Transverse colon (tissue), 4 donors: ENCODE measurements at places on chromosomes 12 and 14. TPM values are rescaled to one million over a fixed set of nuclear protein-coding genes. Genes with fewer than 3 reads are reported as not detected.
A peak's percentile ranks its signal among the peaks of the same experiment; 100 is the strongest.

The FGF6 gene
- not detected for total RNA-seq

- no peak for DNase-seq
Measured at GRCh38 chr14:86364634-86365033, 834.7 kb downstream of the FLRT2 start.

The UNC119B gene
- 18.3 TPM for total RNA-seq

DNA sequence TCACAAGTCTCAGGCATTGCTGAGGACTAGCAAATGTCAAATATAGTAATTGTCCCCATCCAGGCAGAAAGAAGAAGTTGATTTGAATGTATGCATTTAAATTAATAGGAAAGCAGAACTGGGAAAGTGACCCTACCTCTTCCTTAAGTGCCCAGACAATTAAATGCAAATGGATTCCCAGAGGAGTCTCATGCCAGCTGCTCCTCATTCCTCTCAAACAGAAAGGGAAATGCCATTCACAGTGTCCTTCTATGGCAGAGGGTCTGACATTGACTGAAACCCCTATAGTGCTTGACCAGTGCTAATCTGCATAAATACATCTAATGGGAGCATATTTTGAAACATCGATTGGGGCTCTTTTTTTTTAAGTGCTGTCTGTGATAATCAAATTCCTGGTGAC is 292.4 kb upstream of the SEL1L start:
- DNase-seq = no peak

The KRT6A gene
- not detected for total RNA-seq

The ZBTB1 gene
- 51.4 TPM for total RNA-seq

DNA sequence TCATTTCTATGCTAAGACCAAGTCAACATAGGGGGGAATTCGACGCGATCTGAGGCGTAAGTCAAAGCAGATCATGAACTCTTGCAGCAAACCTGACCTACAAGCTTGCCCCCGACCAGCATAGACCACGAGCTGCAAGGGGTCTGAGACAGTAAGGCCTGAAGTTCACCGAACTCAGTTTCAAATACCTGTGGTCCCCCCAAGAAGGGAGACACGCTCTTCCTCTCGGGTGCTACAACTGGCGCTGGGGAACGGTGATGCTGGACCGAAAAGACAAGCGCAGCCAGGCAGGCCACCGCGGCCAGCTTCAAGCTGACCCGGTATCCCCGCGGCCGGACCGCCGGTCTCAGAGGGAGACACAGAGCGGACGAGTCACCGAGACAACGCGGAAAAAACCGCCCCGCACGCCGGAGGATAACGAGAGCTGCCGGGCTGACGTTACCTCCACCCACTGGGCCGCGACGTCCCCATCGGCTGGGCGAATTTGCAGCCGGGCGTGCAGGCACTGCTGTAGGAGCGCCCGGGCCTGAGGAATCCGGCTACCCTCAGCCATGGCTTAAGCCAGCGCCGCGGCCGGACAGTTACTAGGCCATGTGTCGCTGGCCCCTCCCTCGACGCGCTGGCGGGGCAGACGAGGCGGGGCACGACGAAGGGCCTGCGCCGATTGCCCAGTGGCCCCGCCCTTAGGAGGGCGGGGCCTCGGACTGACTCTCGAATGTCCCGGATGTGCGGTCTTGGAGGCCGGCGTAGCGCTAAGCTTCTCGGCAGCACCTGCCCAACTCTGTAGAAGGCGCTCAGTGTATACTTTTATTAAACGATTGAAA is at the start of gene DTD2:
Gene DTD2, minus strand, starts transcription at position 666 of the 824 bp plus-strand sequence. Its CDS starts 113 bp downstream, at position 553.
- peak; percentile 96 for DNase-seq

DNA sequence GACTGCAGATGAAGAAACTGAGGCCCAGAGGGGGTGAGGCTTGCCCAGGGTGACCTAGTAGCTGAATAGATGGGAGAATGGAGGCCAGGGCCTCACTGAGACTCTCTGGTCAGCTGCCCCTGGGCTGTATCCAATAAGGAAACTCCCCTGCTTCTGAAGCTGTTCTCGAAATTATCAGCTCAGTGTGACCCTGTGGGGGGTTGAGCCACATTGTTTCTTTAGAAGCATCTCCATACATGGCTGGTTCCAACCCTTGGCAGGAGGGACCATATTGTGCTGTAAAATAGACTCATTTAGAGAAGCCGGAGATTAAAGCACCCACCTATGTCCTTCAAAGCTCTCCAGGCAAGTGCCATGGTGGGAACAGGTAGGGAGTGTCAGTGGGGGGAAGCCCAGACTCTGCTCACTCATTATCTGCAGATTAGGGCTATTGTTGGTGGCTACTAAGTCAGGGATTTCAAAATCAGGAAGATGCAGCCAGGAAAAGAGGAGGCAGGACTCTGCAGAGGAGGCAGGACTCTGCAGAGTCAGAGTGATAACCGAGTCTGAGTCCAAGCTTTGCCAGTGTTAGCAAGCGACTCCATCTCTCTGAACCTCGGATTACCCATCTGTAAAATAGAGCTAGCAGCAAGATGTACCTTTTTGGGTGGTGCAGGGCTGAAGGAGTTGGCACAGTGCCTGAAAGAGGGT is 3.5 kb downstream of the SERPINA5 start:
- DNase-seq = no peak

DNA sequence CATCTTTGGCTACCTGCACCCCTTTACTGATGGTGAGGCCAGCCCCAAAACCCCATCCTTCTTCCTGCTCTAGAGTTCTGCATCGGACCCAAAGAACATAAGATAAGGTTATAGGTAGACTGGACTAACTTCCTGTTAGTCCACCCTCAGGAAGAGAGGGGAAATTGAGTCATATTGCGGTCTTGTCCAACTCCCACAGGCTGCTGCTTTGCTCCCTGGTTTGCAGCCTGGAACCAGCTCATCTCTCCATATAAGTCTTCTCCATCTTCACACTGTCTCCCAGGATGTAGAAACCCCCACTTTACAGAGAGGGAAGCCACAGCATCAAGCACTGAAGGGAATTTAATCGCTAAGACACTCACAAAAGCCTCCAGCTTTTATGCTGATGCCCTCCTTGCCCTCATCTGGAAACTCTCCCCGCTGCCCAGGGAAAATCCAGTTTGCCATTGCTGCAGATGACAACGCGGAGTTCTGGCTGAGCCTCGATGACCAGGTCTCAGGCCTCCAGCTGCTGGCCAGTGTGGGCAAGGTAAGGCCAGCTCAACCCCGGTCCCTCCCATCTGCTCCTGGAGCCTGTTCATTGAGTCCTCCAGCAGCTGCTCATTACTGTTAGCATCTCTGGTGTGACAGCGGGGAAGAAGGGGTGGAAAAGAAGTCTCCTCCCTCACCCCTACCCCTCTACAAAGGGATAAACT is 85.3 kb downstream of the B4GALNT3 start:
- DNase-seq = no peak

- DNase-seq = no peak
Measured at GRCh38 chr12:62290846-62291245, 30.6 kb downstream of the USP15 start.

DNA sequence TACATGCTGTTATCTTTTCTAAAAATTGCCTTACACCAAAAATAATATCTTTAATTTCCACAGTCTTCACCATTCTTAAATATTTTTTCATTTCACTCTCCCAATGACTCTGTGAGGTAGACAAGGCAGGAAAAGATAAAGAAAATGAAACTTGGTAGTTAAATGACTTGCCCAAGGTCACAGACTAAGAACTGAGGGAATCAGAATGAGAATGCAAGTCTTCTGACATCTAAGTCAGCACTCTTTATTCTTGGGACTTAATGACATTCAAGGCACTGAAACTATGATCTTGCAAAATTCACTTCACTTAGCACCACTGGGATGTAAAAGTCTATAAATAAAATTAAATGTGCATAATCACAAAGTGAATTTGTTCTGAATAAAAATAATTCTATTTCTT is 104.5 kb downstream of the SLC2A13 start:
- DNase-seq = no peak

- no peak for DNase-seq
Measured at GRCh38 chr14:63486738-63487137, 56.4 kb downstream of the PPP2R5E start.

DNA sequence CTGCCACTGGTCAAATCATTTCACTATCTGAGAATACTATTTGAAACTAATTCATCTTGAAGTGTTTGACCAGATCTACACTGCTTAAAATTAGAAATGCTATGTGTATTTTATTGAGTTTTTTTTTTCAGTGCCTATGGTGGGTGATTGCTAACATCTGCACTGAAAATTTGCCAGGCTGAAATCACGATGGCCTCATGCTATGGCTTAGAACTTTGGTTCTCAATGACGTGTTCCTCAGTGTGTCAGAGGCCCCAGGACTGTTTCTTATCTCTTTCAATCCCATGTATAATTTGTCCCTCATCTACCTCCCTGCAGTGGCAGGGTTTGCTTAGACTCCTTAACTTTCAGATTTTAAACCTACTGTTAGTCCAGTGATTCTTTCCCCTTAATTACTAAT is 36.2 kb upstream of the NKX2-8 start:
- no peak for DNase-seq

DNA sequence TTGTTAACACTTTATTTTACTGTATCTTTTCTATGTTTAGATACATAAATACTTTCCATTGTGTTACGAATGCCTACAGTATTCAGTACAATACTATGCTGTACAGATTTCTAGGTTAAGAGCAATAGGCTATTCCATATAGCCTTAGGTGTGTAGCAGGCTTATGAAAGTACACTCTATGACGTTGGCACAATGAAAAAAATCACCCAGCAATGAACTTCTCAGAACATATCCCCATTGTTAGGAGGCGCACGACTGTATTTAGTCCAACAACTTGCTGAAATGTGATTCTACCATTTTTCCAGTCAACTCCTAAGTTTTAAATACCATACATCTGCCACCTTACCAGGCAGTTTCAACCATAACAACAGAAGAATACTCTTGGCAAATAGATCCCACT is 1.8 kb downstream of the PARP11 start:
- no peak for DNase-seq

The SLC7A7 gene
- total RNA-seq = 1.00 TPM

DNA sequence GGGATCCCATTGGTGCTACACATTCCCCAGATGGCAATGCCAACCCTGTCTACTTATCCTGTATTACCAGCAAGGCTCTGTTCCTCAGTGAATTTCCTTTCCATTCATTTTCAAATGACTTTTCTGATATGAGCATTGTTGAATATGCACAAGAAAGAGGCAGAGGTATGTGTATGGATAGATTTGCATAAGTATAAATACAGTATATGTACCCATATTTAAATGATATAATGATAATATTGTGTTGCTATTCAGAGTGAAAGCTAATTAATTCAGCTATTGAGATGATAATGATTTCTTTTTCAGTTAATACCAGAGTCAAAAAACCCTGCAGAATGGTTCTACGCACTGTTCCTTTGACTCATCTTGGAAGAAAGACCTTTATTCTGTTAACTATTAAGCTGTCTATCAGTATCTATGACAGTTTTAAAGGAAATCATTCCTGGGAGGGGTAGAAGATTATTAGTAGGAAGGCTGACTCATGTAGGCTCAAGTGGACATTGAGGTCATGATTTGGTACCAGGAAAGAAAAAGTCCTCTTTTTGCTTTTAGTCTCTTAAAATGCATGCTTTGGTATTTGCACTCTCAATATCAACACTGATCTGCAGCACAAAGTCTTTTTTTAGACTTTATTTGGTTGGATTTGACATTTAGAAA is 44.9 kb upstream of the GAS2L3 start:
- no peak for DNase-seq

DNA sequence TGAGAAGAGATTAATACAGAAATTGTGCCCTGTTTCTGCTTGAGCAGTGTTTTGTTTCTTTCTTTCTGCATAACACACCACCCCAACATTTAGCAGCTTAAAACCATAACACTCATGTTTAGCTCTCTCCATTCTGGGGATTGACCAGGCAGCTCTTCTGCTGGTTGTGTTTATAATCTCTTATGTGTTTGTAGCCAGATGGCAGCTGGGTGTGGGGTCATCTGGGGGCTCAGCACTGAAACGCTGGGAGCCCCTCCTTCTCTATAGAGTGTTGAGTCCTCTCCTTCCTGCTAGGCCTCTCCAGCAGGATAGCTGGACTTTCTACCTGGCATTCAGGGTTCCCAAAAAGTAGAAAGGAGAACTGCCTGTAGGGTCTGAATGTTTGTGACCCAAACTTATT is 270.6 kb downstream of the TTC8 start:
- no peak for DNase-seq

The IL22 gene
- not detected for total RNA-seq

DNA sequence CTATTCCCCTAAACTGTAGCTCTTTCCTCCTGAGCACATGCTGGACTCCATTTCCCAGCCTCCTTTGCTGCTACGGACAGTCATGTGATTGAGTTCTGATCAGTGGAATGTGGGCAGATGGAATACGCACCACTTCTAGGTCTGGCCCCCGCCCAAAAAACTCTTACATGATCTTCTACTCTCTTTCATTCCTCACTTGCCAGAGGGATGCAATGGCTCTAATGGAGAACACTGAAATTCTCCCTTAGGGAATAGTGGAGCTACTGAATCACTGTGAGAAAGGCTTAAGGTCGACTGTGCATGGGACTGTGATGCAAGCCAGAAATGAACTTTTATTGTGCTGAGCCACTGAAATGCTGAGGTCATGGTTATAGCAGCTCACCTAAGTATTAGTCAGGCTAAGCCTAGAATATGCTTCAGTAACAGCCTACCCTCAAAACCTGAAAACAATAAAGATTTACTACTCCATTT is 13.0 kb upstream of the TMED2 start:
- DNase-seq = peak; percentile 16

The B4GALNT1 gene
- not detected for total RNA-seq

DNA sequence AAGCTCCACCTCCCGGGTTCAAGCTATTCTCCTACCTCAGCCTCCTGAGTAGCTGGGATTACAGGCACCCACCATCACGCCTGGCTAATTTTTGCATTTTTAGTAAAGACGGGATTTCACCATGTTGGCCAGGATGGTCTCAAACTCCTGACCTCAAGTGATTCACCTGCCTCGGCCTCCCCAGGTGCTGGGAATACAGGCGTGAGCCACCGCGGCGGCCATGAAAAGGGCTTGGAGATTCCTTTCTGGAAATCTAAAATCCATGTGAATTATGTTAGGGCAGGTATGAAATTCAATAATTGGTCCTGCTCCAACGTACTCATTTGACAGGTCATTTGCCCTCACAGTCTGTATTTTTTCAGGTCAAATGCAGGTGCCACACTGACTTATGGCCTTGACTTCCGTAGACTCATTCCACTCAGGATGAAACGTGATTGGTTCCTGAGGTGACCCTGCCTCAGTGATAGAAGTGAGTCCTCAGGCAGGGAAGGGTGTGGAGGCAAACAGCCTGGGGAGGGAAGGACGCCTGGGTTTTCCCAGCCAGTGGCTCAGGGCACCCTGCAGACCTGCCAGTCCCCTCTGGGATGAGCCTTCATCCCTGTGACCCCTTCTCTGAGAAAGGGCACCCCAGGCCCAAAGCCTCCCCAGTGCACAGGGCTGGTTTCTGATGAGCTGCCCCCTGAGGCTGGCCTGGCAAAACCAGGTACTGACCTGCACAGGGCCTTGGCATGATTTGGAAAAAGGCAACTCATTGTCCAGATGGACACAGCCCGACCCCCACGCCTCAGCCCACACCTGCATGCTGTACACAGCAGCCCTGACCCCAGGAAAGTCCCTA is 48.7 kb downstream of the PSMA6 start:
- DNase-seq = no peak
